ENCODE measurements at places on chromosomes 2 and 18. TPM values are rescaled to one million over a fixed set of nuclear protein-coding genes. Genes with fewer than 3 reads are reported as not detected.

Gene TMEM178A
- total RNA-seq = 1.9 TPM

- DNase-seq = no peak
Observed at GRCh38 chr2:146523196-146523595, 1321.6 kb upstream of the ACVR2A start.

DNA sequence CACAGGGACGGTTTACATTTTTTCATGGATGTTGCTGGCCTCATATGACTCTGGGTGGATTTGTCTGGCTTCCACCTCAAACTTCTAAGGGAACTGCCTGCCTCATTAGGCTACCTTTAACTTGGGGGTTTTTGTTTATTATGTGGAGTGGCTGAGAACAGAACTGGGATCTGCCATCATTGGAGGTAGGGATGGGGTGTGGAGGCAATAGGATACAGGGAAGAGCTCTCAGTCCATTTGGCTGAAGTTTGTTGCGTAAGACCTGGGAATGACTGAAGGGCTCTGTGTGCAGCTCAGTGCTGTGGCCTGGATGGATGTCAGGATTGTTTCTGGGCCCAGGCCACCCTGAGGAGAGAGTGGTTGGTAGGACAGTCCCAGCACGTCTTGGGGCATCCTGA, 31.2 kb downstream of the ASB1 start:
- DNase-seq = no peak

- DNase-seq = no peak
Observed at GRCh38 chr2:205475416-205475768, 206.9 kb upstream of the NRP2 start.

Gene IL37
- total RNA-seq = not detected

GRCh38 chr18:9890957-9891356, 5.2 kb downstream of the TXNDC2 start:
- no peak for DNase-seq

Gene L3MBTL4
- 0.53 TPM for total RNA-seq

- no peak for DNase-seq
Observed at GRCh38 chr2:176790468-176790867, 422.1 kb upstream of the HNRNPA3 start.

DNA sequence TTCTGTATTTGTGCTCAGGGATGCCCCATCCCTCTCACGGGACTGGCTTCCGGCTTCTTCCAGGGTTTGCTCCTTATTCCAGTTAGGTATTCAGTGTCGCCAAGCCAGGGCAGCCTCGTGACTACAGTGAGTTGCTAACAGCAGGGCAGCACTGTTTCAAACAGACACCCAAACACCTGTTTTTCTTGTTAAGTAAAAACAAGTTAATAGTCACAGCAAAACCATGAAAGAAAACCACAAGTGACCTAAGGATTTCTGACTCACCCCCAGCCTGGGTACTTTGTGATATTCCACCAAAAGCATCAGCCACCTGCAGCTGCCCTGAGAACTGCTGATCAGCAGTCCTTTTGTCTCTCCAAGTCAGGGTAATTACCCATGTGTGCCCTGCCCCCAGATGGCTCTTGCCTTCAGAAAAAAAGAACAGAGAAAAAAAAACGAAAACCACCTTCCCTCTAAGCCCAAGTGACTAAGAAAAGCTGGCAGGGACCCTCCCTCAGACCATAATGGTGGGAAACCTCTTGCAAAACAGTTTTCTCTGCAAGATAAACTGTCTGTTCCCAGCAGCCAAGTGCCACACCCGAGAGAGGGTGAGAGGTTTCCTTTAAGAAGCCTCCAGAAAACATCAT, 178.2 kb downstream of the ANAPC1 start:
- DNase-seq = no peak

Gene AGXT
- not detected for total RNA-seq

Gene HSPD1
- 153 TPM for total RNA-seq

- no peak for DNase-seq
Observed at GRCh38 chr2:69933839-69934613, 19.1 kb downstream of the MXD1 start.

GRCh38 chr2:189109921-189110397, 69.6 kb downstream of the COL5A2 start:
- DNase-seq = no peak

- DNase-seq = no peak
Observed at GRCh38 chr2:225173909-225174308, 131.6 kb upstream of the DOCK10 start.
